Ovary (tissue), 10 donors: ENCODE measurements at places on chromosomes 11 and 22. TPM values are rescaled to one million over a fixed set of nuclear protein-coding genes. Genes with fewer than 3 reads are reported as not detected.

DNA sequence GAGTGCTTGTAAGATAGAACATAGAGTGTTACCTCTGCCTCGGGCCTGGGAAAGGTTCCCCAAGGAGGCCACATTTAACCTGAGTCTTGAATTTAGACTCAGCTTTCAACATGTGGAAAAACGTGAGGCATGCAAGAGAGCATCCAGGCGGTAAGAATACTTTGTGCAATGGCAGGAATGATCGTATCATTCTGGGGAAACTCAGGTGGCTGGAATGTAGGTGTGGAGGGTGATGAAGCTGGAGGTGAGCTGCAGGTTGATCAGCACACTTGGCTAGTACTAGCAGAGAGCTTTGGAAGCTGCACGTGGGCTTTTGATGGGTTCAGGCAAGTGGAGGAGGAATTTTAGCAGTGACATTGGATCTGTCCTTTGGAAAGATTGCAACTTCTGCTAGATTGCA, 270.3 kb upstream of the RAG2 start:
- no peak for DNase-seq

DNA sequence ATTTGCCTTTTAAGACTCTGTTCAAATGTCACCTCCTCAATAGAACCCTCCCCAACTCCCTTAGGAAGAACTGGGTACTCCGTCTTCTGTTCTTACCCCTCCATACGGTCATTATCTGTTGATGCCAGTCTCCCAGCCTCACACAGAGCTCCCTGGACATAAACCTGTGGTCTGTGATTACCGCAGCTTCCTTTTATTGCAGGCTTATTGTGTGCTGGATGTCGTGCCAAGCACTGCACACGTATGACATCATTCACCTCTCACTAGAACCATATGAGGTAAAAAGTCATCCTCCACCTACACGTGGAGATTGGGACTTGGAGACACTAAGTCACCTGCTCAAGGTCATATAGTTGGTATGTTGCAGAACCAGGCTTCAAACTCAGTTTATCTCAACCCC, 15.3 kb downstream of the PTPN5 start:
- no peak for DNase-seq

DNA sequence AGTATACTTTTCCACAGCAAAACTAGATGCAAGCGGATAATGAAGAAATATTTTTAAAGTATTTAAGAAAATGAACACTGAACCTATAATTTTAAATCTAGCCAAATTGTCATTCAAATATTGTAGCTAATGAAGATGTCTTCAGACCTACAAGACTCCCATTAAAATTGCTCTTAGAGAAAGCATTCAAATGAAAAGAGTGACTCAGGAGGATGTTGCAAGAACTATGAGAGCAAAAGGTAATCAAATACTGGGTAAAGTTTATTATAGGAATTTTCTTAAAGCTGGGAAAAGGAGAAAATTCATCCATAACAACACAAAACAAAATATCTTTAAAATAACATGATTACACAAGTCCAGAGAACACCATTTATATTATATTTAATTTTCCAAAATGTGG, 5.4 kb upstream of the POU2AF1 start:
- DNase-seq = no peak

DNA sequence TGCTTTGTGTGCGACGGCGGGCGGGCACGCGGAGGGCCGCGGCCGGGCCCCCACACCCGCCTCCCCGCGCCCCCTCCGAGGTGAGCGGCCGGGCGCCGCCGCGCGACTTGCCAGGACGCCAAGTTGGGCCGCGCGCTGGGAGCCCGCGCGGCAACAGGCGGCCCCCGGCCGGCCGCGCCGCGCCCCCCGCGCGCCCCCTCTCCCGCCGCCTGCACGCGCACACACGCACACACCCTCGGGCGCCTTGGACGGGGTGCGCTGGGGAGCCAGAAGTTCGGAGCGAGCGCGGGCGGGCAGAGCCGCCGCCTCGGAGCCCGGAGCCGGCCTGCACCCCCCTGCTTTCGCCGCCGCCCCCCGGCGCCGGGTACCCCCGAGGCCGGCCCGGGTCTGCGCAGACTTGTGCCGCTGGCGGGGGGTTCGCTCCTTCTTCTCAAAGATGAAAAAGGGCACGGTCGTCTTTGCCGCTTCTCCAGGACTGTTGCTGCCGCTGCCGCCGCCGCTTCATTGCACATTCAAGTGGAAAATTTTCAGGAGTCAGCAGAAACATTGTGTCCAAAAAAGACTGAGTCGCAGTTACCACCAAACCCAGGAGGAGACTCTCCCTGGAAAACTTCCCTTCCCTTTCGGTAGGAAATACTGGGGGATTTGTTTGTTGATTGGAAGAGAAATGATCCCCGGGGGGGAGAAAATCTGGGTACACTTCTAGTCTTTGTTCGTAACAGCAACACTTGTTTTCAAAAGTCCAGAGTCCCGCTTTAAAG, 895 bp downstream of the TEAD1 start:
- DNase-seq = peak; percentile 72

GRCh38 chr11:125564357-125564756, 4.9 kb upstream of the EI24 start:
- DNase-seq = no peak

- DNase-seq = peak; percentile 16
Observed at GRCh38 chr11:126340960-126341606, 14.4 kb upstream of the ST3GAL4 start.

DNA sequence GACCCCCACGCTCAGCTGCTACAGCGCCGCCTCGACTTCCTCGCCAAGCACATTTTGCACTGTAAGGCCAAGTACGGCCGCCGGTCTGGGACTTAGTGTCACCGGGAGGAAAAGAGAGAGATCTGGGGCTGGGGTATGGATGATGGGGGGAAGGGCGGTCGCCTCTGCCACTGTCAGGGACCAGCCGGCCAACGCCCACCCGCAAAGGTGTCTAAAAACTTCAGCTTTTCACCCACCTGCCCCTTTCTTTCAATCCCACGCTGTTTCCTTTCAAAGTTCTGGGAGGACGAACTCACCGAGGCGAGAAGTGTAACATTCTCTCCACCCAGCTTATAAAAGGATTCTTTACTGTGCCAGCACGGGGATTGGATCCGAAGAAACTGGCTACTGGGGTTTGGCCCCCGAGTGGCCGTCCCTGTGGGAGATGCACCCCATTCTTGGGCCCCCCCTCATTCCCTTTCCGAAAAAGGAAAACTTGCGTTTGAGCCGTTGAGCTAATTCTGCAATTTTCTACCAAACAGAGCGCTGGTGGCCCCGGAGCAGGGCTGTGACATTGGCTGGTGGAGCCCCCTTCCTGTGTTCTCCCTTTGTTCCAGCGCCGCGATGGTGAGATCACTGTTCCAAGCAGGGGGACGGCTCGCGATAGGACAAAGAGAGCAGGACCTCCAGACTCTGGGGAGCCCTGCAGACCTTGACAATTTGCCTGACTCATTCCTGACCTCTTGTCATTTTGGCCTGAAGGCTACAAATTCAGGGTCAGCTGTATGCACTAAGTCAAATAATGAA, 1.8 kb downstream of the FJX1 start:
- peak; percentile 15 for DNase-seq

DNA sequence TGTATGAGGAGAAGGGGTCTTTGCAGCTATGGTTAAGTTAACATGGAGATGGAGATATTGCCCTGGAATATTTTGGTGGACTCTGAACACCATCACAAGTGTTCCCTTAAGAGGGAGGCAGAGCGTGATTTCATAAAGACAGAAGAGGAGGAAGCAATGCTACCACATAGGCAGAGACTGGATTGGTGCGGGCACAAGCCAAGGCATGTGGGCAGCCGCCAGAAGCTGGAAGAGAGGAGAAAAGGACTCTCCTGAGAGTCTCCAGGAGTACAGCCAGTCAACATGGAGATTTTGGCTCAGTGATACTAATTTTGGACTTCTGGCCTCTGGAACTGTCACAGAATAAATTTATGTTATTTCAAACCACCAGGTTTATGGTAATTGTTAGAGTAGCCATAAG, 231.6 kb downstream of the OPCML start:
- no peak for DNase-seq

- DNase-seq = no peak
Observed at GRCh38 chr11:66142370-66143263, 72.5 kb downstream of the PACS1 start.

DNA sequence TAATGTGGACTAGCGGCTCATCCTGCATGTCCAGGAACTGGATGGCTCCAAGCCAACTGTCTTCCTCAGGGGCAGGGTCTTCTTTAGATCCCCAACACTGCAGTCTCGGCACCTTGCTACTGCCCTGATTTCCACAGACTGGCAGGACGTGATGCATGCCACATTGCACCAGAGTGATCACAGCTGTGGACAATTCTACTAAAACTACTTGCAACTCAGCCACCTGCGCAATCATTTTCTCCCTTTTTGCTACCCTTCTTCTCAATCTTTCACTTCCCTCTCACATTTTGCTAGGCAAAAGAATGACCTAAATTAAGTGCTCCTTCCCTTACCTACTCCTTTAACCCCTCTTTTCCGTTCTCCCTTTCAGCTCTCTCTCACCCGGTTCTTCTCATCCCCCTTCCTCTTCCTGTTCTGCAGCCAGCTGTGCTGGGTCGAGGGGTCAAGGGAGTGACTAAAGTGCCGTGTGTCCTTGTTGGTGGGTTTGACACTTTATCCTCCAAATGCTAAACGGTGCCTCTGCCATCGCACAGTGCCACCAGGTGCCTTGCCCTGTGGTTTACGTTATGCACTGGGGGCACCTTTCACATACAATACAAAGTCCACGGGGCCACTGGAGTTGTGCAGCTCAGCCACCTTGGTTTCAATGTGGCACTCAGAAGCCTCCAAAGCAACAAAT, 11.5 kb upstream of the PEX26 start:
- DNase-seq = no peak

DNA sequence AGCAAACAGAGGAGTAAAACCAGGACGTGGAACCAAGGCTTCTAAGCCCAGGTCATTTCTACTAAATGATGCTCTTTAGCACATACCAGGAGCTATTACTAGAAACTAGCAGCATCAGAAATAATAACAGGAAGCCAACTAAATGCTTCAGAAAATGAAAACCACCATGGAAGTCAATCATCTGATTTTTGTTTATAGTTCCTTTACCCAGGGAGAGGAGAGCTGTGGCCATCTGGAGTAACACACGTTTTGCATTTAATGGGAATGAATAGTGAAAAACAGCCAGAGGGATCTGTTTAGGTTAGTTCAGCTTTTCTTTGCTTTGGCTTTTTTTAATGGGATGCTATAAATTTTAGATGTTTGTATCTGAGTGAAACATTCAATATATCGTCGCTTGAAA, 250.7 kb upstream of the ARHGAP20 start:
- DNase-seq = no peak

GRCh38 chr11:17407575-17407974, 19.1 kb upstream of the KCNJ11 start:
- no peak for DNase-seq

DNA sequence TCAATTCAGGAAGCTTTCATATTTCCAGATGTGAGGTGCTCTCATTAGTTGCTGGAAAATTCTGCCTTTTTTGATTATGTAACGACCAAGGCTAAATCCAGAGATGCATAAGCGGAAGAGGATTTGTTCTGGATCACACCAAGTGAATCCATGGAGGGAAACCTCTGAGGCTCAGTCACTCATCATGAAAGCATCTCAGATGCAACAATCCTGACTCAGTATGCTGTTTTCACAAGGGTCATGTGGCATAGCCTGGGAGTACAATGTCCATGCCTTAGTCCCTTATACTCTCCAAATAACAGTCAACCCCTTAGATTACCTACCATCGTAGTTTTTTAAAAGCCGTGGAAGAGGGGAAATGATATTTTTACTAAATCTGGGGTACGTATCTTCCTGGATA, 445.6 kb downstream of the NTM start:
- DNase-seq = no peak

- DNase-seq = no peak
Observed at GRCh38 chr11:57622263-57622662, 24.8 kb downstream of the SERPING1 start.

DNA sequence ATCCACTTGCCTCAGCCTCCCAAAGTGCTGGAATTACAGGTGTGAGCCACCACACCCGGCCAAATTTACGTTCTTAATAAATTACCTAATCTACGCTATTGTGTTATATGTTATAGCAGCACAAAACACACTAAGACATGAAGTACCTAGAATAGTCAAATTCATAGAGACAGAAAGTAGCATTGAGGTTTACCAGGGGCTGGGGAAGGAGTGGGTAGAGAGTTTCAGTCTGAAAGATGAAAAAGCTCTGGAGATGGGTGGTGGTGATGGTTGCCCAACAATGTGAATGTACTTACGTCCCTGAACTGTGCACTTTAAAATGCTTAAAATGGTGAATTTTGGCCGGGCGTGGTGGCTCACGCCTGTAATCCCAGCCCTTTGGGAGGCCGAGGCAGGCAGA, 65.7 kb upstream of the NUP50 start:
- DNase-seq = no peak

GRCh38 chr11:46296528-46297448, 19.3 kb downstream of the CREB3L1 start:
- peak; percentile 79 for DNase-seq

DNA sequence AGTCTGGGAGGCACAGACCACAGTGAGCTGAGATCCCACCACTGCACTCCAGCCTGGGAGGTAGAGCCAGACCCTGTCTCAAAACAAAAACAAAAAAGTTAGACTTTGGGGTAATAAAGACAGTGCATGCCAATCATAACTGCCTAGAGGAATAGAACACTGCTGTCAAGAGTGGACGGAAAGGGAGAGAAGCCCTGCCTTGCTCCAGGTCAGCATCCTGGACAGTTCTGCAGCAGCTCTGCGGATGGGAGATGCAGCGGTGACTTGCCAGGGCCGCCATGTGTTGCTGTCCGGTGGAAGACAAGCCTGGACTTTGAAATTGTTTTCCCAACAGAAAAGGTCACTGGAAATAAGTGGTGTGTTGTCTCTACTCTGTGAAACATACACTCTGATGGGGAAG, 618.2 kb downstream of the TBC1D22A start:
- peak; percentile 1 for DNase-seq

GRCh38 chr11:45906965-45907611, at the start of gene FREY1:
TSS of gene FREY1 (minus strand) at chr11:45907271. CDS start at chr11:45907245, 26 bp downstream.
- DNase-seq = no peak

DNA sequence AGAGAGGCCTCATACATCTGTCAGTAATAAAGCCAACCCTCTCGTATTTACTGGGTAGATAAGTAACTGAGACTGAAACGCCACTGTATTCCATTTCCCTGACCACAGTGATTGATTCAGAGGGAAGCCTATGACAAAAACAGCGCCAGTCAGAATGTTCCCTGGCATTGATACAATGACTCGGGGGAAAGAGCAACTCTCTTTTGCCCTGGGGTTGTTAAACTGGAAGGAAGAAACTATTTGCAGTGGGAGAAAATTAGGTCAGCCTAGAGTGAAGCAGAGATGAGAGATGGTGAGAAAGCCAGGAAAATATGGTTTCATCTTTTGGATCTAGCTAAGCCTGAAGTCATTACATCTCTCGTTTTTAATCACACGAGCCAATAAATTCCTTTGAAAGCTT, 48.6 kb upstream of the RBFOX2 start:
- DNase-seq = no peak

DNA sequence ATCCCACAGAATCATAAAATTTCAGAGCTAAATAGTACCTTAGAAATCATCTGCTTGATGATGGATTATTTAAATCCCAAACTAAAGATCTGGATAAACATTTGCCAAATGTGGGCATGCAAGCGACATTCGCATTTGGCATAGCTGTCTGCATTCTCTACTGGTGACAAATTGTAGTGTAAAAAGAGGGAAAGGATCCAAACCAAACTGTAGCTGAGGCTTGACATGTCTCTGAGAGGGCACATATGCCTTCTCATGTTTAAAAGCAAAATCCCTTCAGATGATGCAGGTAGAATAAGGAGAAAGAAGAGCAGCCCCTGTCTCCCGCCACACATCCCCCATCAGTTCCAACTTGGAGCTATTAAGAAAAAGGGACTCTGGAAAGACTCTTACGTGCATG, 257.5 kb upstream of the MTNR1B start:
- DNase-seq = no peak

The MS4A14 gene
- 2.1 TPM for polyA plus RNA-seq

The OVCH2 gene
- not detected for polyA plus RNA-seq

The HBD gene
- not detected for polyA plus RNA-seq

The OR10G7 gene
- not detected for polyA plus RNA-seq
